ENCODE measurements at places on chromosomes 5 and 9.

- DNase-seq, result no peak
Observed at GRCh38 chr5:141208478-141208877, at the start of gene PCDHB12. Gene PCDHB12 (plus strand): TSS chr5:141208719. CDS start chr5:141208908, 189 bp downstream.

DNA sequence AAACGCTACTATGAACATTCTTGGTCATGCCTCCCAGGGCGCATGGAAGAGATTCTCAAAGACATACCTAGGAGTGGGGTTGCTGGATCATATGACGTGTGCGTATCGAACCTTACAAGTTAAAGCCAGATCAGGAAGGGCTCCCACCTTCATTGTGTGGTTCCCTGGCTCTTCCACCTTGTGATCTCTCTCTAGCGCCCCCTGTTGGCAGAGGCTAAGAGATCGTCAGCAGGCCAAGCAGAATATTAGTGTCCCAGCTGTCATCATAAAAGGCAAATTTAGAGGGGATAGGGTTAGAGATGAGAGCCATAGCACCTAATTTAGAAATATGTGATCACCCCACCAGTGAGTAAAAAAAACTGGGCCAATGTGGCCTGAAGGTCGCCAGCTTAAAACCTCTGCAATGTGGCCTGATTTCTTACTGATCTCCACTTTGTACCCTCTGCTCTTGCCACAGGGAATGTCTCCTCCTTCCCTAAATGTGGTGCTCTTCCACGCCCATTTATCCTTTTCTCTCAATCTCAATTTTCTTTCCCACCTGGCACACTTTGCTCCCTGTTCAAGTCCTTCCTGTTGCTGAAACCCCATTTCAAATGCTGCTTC, 91.7 kb upstream of the SHB start:
- DNase-seq, result no peak

DNA sequence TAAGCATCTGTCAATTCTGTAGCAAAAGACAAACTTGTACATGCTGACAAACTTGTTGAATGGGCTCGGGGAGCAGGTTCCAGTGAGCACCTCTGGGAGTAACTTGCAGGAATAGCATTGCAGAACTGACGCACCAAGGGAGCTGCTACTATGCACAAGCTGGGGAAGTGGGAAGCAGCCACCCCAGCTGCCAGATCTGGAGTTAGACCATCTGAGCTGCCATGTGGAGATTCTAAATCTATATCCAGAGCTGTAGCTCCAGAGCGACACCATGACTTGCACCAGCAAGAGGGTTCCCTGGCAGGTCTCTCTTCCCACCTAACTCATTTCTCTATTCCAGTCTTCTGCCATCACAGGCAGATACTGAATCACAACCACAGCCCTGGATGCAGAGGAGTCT, 346.0 kb upstream of the PANK3 start:
- peak; percentile 33 for DNase-seq

DNA sequence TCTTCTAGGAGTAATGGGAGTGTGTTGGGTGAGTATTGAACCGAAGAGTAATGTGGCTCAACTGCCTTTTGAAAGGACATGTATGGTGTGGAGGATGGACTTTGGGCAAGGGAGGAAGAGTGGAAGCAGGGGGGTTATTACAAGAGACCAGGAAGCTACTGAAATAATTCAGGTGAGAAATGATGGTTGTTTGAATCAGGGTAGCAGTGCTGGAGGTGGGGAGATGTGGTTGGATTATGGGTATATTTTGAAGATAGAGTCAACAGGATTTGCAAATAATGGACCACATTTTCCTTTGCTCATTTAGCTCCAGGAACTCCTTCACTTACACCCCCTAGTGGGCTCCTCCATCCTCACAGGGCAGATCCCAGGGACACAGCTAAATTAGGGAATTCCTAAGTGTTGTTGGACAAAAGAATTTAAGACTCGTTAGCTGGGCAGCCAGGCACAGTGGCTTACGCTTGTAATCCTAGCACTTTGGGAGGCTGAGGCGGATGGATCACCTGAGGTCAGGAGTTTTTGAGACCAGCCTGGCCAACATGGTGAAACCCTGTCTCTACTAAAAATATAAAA, 1.2 kb upstream of the SLC4A9 start:
- no peak for DNase-seq

DNA sequence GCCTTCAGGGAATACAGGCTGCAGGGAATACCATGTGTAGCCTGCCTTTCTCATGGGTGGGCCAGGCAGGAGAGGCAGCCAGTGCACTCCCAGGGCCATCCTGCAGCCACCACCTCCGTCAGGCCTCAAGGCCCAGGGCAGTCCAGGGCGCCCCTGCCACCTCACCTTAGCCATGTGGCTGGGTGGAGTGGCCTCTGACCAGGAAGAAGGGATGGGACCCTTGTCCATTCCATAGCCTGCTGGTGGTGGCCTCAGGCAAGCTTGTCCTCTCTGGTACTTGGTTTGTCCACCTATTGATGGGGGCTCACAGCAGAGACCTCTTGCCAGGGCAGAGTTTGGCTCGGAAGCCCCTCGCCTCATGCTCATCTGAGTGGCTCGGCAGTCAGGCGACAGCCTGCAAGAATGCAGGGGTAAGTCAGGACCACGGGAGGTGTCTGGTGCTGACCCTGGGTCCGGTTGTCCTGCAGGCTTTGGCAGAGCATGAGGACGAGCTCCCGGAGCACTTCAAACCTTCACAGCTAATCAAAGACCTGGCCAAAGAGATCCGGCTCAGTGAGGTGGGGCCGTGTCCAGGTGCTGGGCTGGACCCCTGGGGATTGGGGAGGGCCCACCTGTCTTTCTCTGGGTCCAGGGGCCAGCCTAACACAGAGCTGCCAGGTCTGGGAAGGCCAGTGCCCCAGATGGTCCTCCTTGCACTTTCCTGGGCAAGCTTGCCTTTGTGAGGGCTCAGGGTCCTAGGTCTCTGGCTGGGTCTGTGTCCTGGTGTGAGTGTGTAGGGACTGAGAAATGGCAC, 82.9 kb downstream of the PHF2 start:
- DNase-seq, result peak; percentile 16

- DNase-seq, result no peak
Observed at GRCh38 chr5:127316011-127316410, 25.4 kb downstream of the MEGF10 start.

DNA sequence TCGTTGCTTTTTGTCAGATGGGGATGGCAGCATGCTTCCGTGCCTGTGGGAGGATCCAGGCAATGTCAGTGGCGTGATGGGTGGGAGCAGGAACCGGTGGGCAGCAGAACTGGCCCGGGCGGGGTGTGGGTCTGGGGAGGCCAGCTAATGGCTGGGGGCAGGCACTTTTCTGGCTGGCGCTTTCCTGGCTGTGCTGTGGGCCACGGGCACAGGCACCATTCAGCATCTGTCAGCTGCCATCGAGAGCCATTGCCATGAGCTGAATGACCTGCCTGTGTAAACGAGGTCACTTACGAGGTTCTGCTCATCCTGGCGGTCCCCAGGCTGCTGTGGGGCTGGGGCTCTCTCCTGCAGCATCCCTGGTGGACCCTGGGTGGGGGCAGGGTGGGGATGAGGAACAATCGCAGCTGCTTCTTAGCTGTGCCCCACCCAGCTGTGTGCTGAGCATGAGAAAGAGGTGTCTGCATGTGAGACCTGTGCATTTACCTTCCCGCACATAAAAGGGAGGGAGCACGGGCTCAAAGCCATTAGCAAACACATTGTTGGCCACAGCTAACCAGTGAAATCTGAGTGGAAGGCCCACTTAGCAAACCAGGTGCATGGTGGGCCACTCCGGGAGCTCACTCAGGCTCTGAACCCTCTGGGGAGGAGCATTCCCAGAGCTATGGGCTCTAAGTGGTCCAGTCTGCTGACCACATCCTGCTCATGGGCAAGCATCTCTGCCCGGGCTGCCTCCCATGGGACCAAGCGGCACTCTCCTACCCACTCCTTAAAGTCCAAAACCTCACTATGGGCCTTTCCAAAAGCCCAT, 41.3 kb upstream of the OLFM1 start:
- no peak for DNase-seq

GRCh38 chr5:149414405-149415065, 35.4 kb upstream of the IL17B start:
- DNase-seq, result no peak

GRCh38 chr9:20486552-20486951, 135.7 kb downstream of the MLLT3 start:
- no peak for DNase-seq

DNA sequence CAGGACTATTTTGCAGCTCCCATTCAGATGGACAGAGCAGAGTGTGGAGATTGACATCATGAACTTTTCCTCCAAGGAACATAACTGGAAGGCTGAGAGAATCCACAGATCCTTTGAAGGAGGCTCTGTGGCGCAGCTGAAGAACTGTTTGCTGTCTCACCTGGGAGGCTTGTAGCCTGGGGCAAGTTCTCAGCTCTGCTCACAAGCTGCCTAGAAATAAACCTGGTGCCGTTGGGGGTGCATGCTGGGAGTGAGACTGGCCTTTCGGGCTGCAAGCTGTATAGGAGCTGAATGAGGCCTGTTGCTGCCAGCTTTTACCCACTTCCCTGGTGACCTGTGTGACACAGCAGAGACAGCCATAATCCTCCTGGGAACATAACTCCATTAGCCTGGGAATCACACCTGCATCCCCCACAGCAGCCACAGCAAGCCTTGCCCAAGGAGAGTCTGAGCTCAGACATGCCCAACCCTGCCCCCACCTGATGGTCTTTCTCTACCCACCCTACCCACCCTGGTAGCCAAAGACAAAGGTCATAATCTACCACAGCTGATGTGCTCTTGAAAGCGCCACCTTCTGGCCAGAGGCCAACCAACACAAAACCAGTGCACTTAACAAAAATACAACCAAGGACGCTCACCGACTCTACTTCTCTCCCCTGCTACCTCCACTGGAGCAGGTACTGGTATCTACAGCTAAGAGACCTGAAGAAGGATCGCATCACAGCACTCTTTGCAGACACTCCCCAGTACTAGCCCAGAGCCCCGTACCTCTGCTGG, 205.1 kb upstream of the MRPS30 start:
- no peak for DNase-seq

GRCh38 chr5:170305016-170305645, 7.6 kb upstream of the LCP2 start:
- DNase-seq, result no peak

- DNase-seq, result no peak
Observed at GRCh38 chr9:77649109-77649812, 1.1 kb upstream of the GNA14 start.

- no peak for DNase-seq
Observed at GRCh38 chr5:10106806-10107205, 142.9 kb downstream of the ATPSCKMT start.

DNA sequence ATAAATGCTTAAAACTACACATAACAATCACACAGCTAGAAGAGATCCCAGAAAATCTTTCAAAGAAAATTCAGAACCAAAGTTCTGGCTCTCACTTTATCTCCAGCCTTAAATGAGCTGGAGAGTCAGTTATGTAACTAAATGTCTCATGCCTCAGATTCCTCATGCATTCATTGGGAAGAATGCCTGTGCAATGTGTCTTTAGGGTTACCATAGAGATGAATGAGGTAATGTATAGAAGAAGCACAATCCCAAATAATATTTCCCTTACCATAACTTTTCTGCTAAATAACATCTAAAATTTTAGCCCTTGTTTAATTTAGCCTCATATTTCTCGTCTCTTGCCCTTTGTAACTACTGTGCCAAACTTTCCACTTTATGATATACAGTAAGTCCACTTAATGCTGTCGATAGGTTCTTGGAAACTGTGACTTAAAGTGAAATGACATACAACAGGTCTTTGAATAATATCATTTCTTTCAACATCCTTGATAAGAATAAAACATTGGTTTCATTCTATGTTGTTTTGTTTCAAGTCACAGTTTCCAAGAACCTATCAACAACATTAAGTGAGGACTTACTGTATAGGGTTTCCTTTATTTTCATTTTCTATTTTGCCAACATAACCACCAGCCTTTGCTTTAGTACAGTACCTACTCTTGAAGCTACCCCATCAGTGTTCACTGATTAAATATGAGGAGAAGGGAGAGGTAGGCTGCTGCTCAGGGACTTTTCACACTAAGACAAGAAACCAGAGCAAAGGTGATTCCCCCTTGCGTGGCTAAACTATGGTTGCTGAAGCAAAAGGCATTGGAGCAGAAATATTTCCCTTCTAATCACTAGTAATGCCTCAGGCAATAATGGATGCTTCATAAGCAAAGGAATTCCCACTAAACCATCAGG, 295.7 kb upstream of the PTGER4 start:
- no peak for DNase-seq

DNA sequence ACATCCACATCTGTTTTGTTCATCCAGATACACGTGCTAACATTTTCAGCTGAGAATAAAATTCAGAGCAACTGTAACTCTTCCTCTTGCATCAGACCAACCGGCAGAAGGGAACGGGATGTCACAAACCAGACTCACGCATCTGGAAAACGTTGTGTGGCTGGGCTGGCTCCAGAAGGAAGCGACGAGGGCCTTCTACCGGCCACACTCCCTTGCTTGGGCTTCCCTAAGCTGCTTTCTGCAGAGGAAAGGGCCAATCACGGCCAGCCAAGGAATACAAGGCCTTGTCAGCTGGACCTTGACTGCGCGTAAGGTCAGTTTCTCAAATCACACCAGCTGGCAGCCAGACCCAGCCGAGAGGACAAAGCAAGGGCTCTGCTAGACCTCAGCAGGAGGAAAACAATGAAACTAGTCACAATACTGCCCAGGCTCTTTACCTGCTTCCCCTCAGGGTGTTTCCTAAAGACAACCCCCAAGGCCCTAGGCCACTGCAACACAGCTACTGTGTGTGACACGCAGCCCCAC, 106.1 kb downstream of the THBS4 start:
- peak; percentile 58 for DNase-seq

DNA sequence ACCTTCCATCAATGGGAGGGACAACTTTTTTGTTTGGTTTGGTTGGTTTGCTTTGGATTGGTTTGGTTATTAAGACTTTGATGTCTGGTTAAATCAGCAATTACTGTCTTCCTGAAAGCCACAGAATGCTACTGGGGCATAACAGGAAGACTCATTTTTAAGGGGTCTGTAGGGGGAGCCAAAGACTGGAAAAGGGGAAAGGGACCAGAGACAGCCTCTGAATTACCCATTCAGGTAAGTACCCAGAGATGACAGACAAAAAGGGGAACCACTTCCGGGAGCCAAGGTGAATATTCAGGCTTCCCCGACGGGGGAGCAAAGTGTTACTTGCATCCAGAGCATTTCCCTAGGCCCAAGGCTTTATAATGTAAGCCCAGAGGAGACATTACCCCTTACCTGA, 4.6 kb upstream of the FEM1C start:
- no peak for DNase-seq

DNA sequence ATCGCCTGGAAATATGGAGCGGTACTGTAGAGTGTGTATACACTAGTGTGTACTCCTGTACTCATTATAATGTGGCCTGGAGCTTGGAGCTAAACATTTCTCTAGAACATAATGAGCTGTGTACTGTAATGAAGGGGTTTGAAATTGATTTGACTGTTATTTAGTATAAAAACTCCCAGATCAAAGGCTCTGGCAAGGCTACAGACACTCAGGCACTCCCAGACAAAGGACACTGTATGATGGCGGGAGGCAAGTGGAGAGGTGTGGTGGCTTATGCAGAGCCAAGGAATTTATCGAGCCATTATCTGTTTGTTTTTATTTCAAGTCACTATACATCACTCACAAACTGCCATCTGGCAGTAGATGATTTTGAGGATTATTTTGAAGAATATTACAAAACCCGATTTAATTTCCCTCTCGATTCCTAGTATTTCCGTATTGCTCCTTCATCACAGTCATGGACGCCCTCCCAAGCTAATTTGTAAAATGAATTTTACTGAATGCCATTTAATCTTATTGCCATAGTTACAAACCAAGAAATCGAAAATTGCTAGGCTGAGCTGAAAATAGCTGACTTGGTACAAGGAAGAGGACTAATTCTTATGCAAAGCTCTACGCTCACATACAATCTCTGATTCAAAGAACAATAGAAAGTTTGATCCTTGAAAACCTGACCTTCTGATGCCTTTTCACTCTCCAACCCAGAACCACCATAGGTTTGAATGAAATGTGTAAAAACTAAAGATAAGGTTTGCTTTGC, 240.2 kb upstream of the SEMA6A start:
- no peak for DNase-seq

- DNase-seq, result no peak
Observed at GRCh38 chr9:107214381-107214780, 68.7 kb upstream of the RAD23B start.

Data from dorsolateral prefrontal cortex (tissue), 122 donors.